ENCODE measurements at places on chromosomes 12 and 14. TPM values are rescaled to one million over a fixed set of nuclear protein-coding genes. Genes with fewer than 3 reads are reported as not detected.

- DNase-seq = peak; percentile 32
- H3K4me3 ChIP-seq = no peak overlapping the region
- H3K36me3 ChIP-seq = peaks cover 2% of the 10 kb centered on the region
- H3K27ac ChIP-seq = peak overlapping the region; percentile 62
- peaks cover 32% of the 10 kb centered on the region for H3K4me1 ChIP-seq
Observed at GRCh38 chr12:103924761-103925641, 5.2 kb upstream of the HSP90B1 start.

DNA sequence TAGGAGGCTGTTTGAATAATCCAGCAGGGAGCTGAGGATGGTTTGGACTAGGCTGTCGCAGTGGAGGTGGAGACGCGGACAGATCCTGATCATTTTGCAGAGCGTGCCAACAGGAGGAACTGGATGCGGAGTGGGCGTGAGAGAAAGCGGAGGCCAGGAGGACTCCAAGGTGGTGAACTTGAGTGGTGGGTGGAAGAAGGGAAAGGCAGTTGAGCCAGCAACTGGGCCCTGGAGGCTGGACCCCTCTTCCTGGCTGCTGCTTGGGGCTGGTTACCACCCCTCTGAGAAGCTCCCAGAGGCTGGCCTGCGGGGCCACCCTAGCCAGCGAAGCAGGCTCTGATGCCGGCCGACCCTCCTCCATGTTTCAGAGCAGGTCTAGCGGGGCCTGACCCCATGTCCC, 56.8 kb upstream of the KCNA1 start:
- no peak overlapping the region for H3K27ac ChIP-seq
- peaks cover 7% of the 10 kb centered on the region for H3K27me3 ChIP-seq
- H3K36me3 ChIP-seq = no peaks in the 10 kb centered on the region
- H3K4me3 ChIP-seq = no peak overlapping the region
- DNase-seq = no peak

- H3K36me3 ChIP-seq = peaks cover 17% of the 10 kb centered on the region
- no peaks in the 10 kb centered on the region for H3K27me3 ChIP-seq
- DNase-seq = no peak
- no peak overlapping the region for H3K27ac ChIP-seq
- no peak overlapping the region for H3K4me3 ChIP-seq
Observed at GRCh38 chr14:71491931-71492330, 440.3 kb upstream of the RGS6 start.

DNA sequence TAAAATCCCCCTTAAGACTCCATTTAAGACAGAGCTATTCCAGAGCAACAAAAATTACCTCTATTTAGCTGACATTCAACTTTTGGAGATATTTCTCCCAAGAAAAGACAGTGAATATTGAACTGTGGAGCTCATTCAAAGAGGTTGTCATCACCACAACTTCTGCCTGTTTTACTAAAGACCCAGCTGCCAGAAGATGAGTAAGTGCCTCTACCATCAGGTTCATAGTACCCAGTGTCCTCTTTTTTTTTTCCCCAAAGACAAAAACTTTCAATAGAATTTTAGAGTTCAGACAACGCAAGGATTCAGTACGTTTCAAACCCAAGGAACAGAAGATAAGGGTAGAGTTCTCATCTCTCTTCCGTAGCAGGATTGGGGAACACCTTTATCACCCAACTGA, 461.3 kb downstream of the BCAT1 start:
- no peak for DNase-seq
- H3K4me3 ChIP-seq = no peak overlapping the region
- no peaks in the 10 kb centered on the region for H3K36me3 ChIP-seq
- no peak overlapping the region for H3K27ac ChIP-seq
- H3K27me3 ChIP-seq = no peaks in the 10 kb centered on the region

GRCh38 chr14:74257941-74258763, 18.9 kb downstream of the VSX2 start:
- H3K36me3 ChIP-seq = no peaks in the 10 kb centered on the region
- peaks cover 14% of the 10 kb centered on the region for H3K27me3 ChIP-seq

DNA sequence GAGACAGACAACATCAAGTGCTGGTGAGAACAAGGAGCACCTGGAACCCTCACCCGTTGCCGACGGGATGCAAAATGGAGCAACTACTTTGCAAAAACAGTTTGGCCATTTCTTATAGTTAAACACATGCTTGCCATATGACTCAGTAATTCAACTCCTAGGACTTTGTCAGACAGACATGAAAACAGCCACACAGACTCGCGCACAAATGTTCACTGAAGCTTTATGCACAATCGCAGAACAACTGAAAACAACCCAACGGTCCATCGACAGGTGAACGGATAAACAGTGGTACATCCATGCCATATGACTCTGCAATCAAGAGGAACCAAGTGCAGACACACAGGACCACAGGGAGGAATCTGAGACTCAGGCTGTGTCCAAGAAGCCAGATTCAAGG, 30.8 kb downstream of the NCOR2 start:
- no peak overlapping the region for H3K27ac ChIP-seq
- peaks cover 13% of the 10 kb centered on the region for H3K4me1 ChIP-seq
- no peak overlapping the region for H3K4me3 ChIP-seq
- no peaks in the 10 kb centered on the region for H3K27me3 ChIP-seq

The WNT5B gene
- total RNA-seq = not detected
